IPS-NIHi11 (cell line): ENCODE measurements at places on chromosomes 4 and X.
A peak's percentile ranks its signal among the peaks of the same experiment; 100 is the strongest.

- peak; percentile 54 for DNase-seq
Measured at GRCh38 chr4:173333658-173334084, 487 bp downstream of the HMGB2 start.

- no peak for DNase-seq
Measured at GRCh38 chr4:69092190-69092589, 4.1 kb upstream of the UGT2B7 start.

- DNase-seq, result no peak
Measured at GRCh38 chr4:121738780-121739535, 26.0 kb downstream of the SMIM43 start.

DNA sequence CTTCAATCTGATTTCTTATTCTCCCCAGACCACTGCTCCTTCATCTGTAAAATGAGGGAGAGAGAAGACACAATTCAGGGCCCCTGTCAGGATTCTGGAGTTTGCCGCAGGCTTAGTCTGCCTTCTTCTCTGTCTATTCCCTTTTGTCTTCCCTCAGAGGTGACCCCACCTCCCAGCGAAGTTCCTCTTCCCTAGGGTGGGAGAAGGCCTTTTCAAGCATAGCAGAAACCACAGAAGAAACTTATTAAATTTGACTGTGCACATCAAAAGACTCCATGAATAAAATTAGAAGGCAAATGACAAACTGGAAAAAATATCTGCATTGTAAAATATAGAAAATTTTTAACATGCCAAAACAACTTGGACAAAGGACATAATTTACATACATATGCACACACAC, 148.8 kb downstream of the HNRNPD start:
- no peak for DNase-seq

GRCh38 chr4:105666693-105667092, 41.8 kb downstream of the INTS12 start:
- peak; percentile 9 for DNase-seq

- DNase-seq, result no peak
Measured at GRCh38 chrX:17359500-17359899, 15.5 kb upstream of the NHS start.
